ENCODE measurements at places on chromosomes 4 and X.
A peak's percentile ranks its signal among the peaks of the same experiment; 100 is the strongest.

GRCh38 chr4:113952452-113953029 lies 26.9 kb downstream of the ARSJ start:
- no peak for DNase-seq

DNA sequence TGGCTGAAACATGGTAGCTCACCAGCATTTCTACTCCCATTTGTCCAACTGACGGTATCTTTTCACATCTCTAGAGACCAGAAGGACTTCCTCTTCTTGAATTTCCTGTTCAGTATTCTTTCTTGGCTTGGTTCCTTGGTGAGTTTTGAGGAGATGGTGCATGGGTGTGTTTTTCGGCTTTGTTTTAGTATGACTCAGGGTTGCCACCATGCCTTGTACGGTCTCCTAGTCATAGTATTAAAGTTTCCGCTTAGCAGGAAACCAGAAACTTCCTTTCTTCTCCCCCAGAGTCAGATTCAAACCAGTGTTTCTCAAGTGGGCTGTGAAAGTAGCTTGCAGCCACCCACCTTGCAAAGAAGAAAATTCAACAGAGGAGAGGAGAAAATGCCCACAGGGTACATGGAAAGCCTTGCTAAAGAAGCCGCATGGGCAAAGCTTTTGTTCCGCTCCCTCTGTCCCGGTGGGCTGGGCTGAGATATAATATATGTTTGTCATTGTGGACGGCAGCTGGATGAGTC lies 5.7 kb downstream of the CD99 start:
- DNase-seq: no peak

- no peak for DNase-seq
Measured at GRCh38 chr4:86306816-86307215, 53.0 kb downstream of the MAPK10 start.

- DNase-seq: peak; percentile 72
Measured at GRCh38 chr4:165464813-165465381, 86.1 kb downstream of the CPE start.

- DNase-seq: no peak
Measured at GRCh38 chr4:184453365-184454160, 20.8 kb downstream of the IRF2 start.

DNA sequence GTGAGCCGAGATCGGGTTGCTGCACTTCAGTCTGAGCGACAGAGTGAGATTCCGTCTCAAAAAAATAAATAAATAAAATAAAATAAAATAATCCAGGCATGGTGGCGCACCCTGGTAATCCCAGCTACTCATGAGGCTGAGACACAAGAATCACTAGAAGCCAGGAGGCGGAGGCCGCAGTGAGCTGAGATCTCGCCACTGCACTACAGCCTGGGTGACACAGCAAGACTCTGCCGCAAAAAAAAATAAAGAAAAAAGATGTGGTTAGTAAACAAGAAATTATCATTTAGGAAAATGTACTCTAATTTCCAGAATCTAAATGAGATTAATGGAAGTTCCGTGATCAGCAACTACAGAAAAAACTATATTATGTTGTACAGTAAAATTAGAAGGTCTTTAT lies 14.5 kb upstream of the LRBA start:
- DNase-seq: no peak

- DNase-seq: no peak
Measured at GRCh38 chr4:57280481-57280880, 170.3 kb upstream of the IGFBP7 start.

DNA sequence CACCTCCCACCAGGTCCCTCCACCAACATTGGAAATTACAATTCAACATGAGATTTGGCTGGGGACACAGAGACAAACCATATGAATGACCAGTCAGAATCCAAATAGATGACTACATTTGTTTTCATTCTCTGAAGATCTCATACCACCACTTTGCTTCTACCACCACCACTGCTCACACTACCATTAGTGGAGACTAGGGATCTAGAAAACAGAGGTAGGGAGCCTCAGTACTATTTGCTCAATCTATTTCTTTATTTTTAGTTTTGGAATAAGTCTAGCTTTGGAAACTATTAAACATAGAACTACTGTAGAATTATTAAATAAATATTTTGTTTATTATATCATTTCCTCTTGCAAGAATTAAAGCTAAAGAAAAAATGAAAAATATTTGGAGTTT lies 727.9 kb downstream of the CCSER1 start:
- DNase-seq: no peak

Measured in NCI-H1417 treated with DMSO at 0.1 percent for 48 hours (cell line).